ENCODE measurements at places on chromosomes 12 and 14.

GRCh38 chr12:61854902-61855301 lies 405.3 kb upstream of the USP15 start:
- DNase-seq, result no peak

GRCh38 chr12:111201036-111201435 lies 167.9 kb downstream of the PHETA1 start:
- no peak for DNase-seq

DNA sequence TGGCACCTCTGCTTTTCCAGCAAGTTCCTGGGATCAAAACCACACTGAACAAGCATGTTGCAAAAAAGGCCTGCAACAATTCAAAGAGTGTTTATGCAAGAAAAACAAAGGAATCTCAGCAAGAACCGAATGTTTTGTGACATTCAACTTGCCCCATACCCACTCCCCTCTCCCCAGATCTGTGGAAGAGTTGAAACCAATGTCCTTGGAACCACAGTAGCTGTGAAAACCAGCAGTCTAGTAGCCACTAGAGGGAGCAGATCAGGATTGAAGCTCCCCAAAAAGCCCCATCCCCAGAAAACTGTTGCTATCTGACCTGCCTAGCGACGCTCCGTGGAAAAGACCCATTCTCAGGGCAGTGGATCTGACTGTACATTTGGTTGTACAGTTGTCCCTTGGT lies 27.1 kb downstream of the PRKAB1 start:
- no peak for DNase-seq

- DNase-seq, result no peak
These were observed 3.0 kb downstream of the KRT5 start for GRCh38 chr12:52517005-52517835.

GRCh38 chr14:32019276-32019675 lies 57.8 kb upstream of the ARHGAP5 start:
- no peak for DNase-seq

DNA sequence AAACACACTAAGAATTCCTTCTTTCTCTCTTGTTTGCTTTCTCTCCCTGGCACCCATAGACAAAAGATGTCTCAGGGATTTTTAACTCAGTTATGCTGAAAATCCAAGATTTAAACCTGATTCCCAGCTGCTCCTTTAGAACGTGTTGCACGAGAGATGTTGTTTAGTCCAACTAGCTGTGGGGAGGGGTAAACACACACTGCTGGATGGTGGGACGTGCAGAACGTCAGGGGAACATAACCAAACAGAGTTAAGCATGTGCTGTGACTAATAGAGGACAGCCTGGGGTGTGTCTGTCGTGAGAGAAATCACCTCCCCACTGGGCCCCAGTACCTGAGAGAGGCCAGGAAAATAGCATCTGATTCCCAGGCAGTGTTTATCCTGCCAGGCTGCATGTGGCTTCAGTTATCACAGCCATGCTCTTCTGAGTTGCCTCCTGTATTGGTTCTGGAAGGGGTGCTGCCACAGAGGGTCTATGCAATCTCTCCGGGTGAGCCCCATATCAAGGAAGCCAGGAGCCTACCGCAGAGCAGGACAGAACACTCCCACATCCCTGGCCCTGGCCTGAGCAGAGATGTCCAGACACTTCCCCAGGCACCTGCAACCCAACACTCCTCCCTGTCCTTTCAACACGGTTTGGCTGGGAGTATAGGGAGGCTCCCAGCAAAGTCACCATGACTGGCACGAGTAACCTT lies 112.7 kb upstream of the EGLN3 start:
- peak; percentile 64 for DNase-seq

DNA sequence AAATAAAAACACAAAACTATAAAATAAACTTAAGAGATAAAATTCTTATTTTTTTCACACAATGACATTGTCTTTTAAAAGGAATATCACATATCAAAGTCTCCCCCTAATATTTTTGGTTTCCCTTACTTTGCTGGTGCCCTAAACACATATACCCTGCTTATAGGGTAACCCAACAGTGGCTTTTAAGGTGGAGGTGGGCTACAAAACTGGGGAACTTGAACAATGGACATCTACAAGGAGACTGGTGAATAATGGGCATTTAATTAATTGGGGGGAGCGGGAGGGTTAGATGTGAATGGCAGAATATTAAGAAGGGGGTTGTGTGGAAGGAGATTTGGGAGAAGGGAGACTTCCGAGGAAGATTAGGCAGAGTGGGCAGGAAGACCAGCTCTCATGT lies 9.6 kb downstream of the B4GALNT1 start:
- no peak for DNase-seq

DNA sequence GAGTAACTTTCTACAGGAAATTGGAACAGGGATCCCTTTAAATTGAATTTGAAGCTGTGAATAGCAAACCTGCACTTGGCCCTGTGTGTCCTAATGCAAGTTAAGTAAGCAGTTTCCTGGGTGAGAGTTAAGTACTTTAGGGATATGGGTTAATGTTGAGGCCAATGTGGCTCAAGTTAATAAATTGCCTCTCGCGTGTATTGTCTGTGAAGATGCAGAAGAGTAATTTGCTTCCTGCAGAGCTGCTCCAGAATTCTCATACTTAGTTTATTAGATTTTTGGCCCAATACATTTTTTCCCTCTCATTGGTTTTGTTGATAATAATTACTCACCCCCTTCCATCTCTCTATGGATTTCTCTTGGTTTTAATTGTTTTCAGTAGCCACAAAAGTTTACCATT lies 86.5 kb downstream of the SLC25A47 start:
- no peak for DNase-seq

DNA sequence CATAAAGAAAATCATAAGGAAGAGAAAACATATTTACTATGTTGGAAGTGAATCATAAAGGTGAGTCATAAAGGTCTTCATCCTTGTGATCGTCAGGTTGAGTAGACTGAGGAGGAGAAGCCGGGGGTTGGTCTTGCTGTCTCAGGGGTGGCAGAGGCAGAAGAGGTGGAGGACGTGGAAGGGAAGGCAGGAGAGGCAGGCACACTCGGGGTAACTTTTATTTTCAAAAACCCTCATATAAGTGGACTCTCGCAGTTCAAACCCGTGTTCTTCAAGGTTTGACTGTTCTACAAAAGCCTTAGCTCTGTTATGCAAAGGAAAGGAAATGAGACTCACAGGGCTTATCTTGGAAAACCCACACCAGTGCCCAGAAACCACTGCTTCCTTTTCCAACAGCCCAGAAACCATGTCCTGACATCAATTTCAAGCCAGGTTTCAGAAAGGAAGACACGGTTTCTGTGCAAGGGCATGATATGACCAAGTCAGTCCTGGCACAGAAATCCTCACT lies 14.0 kb downstream of the SMCO2 start:
- DNase-seq, result no peak

GRCh38 chr12:71865166-71865713 lies 25.7 kb downstream of the TBC1D15 start:
- no peak for DNase-seq

DNA sequence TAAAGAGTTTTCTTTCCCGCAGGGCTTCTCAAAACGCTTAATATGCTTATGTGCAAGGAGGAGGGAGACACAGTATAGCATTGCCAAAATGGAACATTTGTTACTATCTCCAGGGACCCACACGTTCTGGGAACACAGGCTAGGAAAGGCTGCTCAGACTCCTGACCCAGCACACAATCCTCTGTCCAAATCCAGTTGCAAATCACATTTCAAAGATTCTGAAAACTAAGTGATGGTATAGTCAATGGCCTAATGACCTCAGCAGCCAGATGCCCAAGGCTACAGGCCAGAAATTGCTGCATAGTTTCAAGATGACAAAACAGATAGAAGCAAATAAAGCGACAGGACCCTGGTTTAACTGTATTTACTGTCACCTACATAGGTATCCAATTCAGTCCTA lies 97.0 kb upstream of the GRIP1 start:
- peak; percentile 38 for DNase-seq
